Tibial artery (tissue), 4 donors: ENCODE measurements at places on chromosomes 16 and 17.

- DNase-seq, result no peak
Observed at GRCh38 chr16:48162839-48163410, 7.1 kb upstream of the ABCC12 start.

DNA sequence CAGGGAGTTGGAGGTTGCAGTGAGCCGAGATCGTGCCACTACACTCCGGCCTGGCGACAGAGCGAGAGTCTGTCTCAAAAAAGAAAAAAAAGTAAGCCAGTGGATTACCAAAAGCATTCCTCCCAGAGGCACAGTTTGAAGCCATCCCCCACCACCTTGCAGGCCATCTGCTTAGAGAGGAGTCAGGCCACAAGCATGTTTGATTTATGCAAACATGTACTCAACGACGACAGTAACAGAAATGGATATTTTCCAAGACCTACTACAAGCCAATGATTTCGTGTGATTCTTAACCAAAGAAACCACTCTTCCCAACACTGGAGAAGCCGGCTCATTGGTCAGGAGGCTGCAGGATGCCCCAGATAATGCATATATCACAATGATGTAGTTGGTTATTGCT lies 34.8 kb downstream of the MYH13 start:
- no peak for DNase-seq

- DNase-seq, result peak; percentile 38
Observed at GRCh38 chr16:49452578-49452977, 79.0 kb downstream of the C16orf78 start.

GRCh38 chr17:82980632-82981031 lies 98.8 kb upstream of the METRNL start:
- no peak for DNase-seq

GRCh38 chr16:13919330-13919682 lies 648 bp upstream of the ERCC4 start:
- no peak for DNase-seq

DNA sequence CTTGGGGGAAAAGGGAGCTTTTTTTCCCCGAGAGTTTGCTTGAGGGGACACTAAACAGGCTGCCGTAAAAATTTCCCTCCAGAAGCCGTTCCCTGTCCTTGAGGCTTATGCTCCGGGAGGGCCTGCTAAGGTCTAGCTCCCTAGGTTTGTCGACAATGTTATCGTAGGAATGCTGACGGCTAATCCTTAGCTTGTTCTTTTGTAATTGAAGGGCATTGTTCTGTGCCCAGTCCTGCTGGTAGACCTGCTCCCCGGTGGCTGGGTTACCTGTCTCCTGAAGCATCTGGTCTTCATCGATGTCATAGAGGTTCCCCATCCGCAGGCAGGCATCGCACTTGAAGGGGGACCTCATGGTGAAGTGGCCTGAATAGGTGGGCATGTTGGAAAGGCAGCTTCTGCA lies 418.7 kb downstream of the GRIN2A start:
- DNase-seq, result no peak

DNA sequence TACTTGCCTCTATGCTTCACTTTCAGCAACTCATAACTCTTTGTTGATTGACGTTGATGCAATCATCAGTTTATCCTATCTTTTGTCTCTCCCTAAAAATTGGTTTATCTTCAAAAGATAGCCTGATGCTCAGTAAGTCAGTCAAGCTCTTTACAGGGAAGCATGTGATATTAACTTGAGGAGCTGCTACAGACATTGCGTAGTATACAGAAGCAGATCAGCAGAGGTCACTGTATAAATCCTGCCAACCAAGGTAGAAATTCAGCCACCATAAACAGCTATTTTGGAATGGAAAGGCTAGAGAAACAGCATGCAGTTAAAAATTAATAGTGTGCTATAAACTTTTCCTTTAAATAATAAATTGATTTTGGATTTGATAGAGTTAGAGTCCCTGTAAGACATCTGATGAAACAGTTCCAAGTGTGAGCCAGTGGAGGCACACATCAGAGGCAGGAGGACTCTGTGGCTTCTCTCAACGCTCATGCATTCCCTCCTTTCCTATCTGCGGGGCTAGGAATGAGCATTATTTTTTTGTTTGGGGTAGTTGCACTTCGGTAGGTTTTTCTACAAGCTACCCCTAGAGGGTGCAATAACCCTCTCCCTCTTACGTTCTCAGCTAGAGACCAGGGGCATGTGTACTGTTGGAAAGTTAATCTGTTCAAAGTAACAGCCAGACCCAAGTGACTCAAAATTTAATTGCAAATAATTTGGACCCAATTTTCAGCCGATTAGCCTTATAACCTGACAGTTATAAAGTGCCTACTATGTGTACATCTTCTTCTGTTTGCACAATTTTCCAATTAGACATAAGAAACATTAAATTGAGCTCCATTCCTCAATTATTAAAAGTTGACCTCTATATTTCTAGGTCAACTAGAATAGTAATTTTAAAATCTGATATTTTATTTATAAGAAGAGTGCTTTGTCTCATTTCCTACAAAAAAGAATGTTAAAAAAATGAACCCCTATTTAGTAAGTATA lies 647.7 kb upstream of the SOX9 start:
- DNase-seq, result no peak

DNA sequence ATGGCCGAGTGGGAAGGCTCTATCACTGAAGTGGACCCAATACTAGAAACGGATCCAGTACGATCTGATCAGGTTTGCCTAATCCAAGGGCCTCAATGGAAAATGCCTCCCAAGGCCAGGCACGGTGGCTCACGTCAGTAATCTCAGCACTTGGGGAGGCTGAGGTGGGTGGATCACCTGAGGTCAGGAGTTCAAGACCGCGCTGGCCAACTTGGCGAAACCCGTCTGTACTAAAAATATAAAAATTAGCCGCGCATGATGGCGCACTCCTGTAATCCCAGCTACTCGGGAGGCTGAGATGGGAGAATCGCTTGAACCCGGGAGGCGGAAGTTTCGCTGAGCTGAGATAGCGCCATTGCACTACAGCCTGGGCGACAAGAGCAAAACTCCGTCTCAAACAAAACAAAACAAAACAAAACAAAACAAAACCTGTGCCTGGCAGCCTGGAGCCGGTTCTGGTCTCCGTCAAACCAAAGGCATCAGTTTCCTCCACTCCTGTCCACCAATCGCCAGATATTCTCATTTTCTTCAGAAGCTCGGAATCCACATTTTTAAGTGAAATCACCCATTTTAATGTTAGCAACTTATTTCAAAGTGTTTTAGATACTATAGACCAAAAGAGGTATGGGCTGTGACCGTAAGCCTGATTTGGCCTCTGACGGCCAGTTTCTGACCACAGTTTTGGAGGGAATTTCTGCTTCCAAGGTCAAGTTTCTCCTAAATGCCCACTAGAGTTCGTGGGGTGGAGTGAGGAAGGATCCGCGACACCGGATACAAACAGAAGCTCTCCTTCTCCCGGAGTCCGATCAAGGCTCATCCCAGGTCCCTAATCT lies 664 bp downstream of the NQO1 start:
- peak; percentile 65 for DNase-seq

DNA sequence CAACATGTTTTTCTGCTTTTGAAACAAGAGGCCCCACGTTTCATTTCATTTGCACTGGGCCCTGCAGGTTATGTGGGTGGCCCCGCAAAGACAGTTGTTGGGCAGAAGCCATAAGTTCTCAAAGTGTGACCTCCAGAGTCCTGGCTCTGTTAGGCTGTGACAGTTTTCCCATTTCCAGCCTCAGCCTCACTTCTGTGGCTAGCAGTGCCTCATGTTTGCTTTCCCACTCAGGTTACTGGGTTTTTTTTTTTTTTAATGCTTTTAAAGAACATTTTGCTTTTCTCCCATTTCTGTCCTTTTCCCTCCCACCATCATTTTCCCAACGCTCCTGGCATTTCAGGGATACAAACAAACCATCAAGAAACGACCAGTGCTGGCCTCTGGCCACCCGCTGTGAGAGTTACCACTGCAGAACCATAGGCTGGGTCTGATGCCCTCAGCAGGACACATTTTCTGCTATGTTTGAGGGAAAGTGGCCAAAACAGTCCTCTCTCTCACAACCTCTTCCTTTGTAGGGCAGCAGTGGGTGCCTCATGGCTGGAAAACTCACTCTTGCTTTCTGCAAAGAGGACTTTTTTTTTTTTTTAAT lies 159.0 kb upstream of the MPHOSPH6 start:
- DNase-seq, result no peak

DNA sequence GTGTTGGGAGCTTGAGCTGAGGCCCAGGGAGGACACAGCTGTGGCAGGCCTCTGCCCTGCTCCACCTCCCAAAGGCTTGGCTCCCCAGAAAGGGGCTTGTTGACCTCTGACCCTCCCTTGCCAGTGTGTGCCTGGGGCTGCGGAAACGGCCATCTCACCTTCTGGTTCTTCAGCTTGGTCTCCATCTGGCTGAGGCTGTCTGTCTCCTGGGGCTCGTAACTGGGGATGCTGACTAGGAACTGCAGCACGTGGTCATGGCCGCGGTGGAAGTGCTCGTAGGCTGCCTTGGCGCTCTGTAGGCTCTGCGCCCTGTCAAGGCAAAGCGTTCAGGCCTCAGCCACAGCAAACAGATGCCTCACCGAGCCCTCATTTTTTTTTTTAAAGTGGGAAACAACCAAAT lies 42.7 kb downstream of the UBN1 start:
- no peak for DNase-seq

DNA sequence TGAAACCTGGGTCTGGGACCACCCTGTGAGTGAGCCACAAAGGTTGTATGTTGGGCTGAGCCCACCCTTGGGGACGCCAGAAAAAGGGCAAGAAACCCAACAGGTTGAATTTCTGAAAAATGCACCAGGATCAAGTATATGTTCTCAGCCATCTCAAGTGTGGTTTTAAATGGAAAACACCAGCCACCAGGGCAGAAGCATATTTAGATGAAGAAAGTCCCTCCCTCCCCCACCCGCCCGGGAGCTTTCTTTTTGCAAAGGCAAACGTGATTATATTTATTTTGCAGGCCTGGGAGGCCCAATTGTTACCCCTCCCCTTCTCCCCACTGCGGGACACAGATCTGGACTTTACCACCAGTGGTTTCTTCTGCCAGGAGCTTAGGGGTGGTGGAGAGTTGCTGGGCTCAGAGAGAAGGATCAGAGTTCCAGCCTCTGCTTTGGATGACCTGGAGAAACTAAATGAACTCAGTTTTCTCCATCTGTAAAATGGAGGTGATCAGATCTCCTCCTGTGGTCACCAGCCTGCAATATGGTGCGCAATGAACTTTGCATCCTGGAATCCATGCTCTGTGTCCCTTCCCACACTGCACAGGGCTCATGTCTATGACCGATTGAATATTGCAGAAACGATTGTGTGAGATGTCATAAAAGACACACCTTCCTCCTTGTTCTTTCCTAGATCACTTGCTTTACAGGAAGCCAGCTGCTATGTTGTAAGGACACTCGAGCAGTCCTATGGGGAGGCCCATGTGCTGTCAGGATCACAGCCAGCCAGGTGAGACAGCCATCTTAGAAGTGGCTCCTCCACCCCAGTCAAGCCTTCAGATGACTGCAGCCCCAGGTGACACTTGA lies 21.0 kb upstream of the NGFR start:
- DNase-seq, result no peak

- DNase-seq, result no peak
Observed at GRCh38 chr17:27577121-27577761, 53.7 kb upstream of the LGALS9 start.

DNA sequence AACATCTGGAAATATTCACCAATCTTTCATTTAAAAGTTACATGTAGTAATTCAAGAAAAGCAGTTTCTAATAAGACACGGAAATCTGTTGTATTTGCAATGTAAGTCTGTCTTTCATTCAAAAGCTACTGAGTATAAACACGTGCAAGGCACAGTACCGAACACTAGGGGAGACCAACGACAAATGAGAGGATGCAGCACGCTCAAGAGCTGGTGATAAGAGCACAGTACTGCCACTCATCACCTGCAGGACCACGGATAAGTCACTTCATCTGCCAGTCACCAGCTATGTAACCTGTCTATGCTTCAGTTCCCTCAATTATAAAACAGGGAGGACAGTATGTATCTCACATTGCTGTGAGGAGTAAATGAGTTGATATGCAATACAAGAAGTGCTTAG lies 67.1 kb downstream of the CLEC18A start:
- DNase-seq, result no peak

DNA sequence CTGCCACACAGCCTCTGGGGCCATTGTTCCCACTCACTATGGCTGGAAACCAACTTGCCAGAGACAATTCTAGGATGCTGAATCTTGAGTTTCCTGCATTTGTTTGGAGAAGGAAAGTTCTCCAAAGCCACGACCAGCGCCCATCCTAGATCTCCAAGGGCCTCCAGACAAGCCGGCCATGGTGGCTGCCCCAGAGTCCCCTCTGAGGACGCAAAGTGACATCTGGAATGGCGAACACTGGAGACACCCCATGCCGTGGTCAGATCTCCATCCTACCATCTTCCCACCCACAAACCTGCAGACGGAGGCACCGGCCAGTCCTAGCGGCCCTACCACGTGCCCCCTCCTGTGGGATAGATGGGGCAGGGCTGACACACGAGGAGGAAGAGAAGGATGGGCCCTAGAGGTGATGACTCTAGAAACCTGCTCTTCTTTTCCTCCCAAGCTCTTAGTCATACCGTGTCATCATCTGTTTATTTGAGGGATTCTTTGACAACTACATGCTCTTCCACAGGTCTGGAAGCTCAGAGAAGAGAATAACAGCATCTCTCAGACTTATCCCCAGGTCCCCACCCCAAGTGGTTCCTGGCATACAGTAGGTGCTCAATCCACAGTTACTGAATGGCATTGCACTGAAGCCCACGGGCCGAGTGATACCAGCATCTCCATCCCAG lies 71.3 kb downstream of the MYH11 start:
- DNase-seq, result no peak

- no peak for DNase-seq
Observed at GRCh38 chr17:79461041-79461440, 149.8 kb downstream of the RBFOX3 start.

GRCh38 chr16:70661918-70662641 lies 15.7 kb downstream of the IL34 start:
- no peak for DNase-seq

DNA sequence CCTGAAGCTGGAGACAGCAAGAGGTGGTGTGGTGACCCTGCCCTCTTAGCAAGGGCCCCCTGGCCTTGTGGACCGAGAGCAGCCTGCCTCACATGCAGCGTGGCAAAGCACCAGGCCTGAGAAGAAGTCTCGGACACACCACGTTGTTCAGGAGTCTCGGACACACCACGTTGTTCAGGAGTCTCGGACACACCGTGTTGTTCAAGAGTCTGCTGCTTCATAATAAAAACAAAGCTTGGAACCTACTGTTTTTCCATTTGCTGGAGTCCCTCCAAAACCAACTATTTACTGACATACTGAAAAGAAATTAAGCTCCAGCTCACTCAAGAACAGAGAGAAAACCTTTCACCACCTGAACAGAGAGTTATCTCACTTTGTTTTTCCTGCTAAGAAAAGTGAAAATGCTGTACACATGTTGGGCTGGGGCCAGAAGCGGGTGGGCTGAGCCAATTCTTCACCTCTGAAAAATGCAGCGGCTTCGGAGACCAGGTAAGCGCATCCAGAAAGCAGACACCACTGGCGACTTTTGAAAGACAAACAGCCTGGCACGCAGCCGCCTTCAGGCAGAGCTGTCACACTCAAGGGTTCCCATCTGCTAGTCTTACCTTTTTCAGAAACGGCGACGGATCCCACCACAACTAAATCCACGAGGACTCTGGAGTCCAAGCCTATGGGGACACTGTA lies 8.9 kb downstream of the MTHFSD start:
- DNase-seq, result no peak

- DNase-seq, result no peak
Observed at GRCh38 chr17:63528183-63528582, 5.0 kb downstream of the KCNH6 start.
